NCI-H69 (cell line): ENCODE measurements at places on chromosomes 16 and 17.

DNA sequence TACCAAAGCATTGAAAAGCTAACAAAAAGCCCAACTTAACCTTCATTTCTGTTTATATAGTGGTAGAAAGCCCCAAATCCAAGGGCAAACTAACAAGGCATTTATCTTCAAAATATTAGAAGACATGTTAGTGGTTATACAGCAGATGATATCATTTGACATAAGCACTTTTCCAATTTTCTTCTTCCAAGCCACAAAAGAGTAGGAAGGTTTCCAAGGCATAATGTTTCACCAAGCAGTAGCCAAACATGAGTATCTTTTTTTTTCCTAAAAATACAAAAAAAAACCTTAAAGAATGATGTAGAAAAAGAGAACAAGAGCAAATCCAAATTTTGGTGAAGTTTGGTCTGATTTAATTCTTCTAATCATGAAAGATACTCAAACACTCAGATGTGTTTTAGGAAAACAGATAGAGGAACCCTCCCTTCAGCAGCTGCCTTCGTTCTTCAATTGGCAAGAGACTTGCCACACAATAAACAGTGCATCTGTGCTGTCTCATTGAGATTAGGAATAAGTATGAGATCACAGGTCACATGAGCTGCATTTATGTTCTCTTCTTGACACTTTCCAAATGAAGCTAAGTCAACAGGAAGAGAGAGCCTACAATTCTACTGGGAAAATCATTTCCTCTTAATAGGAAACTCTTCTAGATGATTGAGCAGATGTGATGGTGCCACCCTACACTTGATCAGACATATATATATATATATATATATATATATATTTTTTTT, 106.7 kb downstream of the TTC19 start:
- peak; percentile 35 for DNase-seq

DNA sequence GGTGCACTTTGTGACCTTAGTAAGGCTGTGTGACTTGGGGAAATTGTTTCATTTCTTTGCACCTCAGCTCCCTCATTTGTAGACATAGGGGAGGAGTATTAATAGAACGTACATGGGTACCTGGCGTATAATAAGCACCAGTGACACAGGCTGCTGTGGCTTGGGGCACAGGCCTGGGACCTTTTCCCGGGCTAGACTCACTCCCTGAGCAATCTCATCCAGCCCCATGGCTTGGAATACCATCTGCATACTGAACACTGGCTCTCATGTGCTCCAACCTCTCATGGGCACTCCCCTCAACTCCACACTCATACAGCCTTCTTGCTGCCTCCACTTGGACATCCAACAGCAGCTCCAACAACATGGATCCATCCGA, 41.0 kb upstream of the MRPS23 start:
- DNase-seq = no peak

DNA sequence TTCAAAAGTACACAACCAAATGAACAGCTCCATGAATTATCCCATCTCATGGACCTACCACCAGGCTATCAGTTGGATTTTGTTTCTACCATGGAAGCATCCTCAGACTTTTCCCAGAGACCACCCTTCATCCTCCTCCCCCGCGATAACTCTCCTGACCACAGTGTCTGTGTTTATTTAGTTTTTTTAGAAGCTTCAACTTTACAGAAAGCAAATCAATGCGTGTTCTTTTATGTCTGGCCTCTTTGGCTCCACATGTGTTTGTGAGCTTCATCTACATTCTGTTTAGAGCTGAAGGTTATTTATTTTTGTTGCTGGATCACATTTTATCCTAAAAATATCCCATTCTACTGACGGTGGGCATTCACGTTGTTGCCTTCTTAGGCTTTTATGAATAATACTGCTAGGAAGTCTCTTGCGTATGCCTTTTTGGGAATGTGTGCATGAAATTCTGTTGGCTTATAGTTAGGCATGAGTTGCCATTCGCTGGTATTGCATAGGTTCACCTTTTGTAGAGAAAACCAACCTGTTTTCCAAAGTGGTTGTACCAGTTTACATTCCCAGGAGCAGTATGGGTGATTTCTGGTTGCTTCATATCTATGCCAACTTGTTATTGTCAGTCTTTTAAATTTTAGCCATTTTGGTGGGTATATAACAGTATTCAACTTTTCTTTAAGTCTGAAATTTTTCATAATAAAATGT, 83.0 kb downstream of the CMIP start:
- DNase-seq = no peak

GRCh38 chr16:4580250-4580649, 24.1 kb downstream of the C16orf96 start:
- DNase-seq = no peak

- DNase-seq = no peak
Measured at GRCh38 chr16:84446596-84447392, 57.7 kb downstream of the MEAK7 start.

- DNase-seq = no peak
Measured at GRCh38 chr16:86215979-86216585, 294.2 kb upstream of the FOXF1 start.

- no peak for DNase-seq
Measured at GRCh38 chr16:82653550-82654511, 27.1 kb downstream of the CDH13 start.

DNA sequence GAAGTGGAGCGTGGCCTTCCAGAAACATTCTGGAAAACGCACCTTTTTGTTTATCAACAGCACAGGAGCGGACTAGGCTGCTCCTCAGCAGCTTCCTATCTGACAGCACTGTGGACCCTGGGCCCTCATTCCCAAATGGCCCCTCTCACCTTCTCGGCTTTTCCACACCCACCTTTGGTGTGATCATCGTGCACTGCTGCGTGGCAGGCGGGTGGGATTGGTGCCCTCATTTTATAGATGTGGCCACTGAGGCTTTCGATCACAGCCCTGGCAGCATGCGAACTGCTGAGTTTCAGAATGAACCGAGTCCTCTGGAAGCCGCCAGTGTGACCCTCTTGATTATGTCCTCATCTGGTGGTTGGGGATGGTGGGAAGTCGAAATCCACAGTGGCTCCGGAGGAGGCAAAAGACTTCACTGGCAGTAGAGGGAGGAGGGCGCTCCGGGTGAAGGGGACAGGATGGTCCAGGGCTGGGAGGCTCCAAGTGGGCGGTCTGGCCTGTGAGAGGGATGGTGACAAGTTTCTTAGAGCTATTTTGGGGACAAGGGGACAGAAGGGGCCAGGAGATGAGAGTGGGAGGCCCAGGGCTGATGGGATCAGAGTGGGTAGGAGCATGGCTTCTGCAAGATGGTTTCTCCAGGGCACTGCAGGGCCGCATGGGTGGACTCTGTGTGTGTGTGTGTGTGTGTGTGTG, 49.5 kb downstream of the NKD1 start:
- DNase-seq = no peak

DNA sequence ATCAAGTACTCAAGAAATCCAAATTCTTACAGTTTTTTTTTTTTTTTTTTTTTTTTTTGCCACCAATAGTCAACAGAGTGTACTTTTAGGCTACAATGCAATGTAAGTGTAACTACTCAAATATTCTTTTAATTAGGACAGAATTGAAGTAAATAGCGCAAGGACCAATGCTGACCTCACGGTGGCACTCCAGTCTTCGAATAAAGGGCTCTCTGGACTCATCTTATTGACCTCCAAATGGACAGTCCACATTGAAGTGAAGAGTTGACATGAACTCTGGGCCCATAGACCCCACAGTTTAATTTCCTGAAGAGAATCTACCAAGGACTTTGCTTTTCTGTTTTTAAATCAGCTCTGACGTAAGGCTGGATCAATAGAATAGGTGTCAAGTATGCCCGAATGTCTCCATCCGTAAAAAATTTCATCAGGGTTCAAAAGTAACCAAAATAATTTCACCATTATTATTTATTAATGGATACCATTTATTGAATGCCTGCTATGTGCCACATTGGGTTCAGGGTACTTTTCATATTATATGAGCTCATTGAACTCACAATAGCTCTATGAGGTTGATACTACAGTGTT, 7.3 kb upstream of the DDX52 start:
- DNase-seq = peak; percentile 53

- no peak for DNase-seq
Measured at GRCh38 chr17:47935961-47936360, 5.4 kb upstream of the PNPO start.

DNA sequence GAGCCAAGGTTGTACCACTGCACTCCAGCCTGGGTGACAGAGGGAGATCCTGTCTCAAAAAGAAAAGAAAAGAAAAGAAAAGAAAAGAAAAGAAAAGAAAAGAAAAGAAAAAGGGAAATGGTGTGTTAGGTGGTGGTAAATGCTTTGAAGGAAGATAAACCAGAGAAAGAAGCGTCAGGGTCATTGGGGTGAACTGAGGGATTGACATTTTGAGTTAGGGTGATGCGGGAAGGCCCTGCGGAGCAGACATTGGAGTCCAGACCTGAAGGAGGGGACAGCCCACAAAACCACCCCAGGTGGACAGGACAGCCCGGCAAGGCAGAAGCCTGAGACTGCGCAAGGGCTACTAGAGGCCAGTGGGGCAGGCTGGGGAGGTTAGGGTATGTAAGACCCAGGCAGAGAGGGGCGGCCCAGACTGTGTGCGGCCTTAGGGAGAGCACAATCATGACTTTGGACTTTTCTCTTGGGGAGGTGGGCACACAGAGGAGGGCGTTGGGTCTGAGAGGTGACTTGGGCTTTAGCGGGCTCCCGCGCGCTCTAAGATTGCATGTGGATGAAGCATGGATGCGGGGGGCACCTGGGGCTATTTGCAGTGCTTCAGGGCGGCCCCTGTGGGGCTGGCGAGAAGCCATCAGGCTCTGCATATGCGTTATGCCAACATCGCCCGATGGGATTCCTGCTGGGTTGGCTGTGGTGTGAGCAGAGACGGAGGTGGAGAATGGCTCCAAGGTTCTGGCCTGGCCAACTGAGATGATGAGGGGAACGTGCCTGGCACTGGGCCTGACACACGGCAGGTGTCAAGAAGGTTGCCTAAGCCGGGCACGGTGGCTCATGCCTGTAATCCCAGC, 3.3 kb upstream of the GAA start:
- no peak for DNase-seq

DNA sequence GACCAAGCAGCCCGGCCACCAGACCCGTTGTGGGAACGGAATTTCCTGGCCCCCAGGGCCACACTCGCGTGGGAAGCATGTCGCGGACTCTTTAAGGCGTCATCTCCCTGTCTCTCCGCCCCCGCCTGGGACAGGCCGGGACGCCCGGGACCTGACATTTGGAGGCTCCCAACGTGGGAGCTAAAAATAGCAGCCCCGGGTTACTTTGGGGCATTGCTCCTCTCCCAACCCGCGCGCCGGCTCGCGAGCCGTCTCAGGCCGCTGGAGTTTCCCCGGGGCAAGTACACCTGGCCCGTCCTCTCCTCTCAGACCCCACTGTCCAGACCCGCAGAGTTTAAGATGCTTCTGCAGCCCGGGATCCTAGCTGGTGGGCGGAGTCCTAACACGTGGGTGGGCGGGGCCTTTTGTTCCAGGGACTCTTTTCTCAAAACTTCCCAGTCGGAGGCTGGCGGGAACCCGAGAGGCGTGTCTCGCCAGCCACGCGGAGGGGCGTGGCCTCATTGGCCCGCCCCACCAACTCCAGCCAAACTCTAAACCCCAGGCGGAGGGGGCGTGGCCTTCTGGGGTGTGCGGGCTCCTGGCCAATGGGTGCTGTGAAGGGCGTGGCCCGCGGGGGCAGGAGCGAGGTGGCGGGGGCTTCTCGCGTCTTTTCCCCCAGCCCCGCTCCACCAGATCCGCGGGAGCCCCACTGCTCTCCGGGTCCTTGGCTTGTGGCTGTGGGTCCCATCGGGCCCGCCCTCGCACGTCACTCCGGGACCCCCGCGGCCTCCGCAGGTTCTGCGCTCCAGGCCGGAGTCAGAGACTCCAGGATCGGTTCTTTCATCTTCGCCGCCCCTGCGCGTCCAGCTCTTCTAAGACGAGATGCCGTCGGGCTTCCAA, at the start of gene SLC2A4:
SLC2A4 (plus strand) TSS at position 645 of the 879 bp plus-strand sequence; CDS start at position 862, 217 bp downstream.
- DNase-seq = peak; percentile 92

DNA sequence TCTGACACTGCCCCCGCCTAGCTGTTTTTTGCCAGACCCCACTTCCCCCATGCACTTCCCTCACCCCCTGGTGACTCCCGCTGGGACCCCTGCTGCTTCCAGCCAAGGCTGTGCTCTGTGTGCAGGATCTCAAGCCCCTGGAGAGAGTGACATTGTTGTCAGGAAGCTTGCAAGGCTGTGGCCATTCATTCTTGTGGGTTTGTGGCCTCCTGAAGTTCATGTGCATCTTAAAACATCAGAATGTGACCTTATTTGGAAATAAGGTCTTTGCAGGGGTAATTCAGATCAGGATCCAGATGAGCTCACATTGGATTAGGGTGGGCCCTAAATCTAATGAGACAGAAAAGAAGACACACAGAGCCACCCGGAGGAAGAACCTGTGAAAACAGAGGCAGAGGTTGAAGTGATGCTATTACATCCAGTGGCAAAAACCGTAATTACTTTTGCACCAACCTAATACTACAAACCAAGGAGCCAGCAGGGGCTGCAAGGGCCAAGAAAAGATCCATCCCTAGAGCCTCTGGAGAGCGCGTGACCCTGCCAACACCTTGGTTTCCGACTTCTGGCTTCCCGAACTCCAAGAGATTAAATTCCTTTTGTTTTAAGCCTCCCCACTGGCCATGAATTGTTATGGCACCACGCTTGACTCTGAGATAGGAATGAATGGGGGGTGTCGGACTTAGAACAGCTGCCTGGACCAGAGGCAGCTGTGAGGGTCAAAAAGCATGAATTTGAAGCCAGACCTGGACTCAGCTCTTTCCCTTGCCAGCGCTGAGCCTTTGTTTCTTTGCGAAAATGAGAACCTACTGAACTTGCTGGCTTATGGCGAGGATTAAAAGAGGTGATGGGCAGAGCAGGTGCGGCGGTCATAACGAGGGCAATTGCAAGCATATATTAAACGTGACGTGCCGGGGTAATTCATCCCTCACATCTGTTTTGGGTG, 75.5 kb downstream of the BMERB1 start:
- DNase-seq = no peak

- peak; percentile 4 for DNase-seq
Measured at GRCh38 chr17:12665263-12666210, at the start of gene MYOCD. MYOCD (plus strand) TSS chr17:12665890; CDS start chr17:12666189, 299 bp downstream.

- DNase-seq = no peak
Measured at GRCh38 chr17:11109106-11109505, 131.9 kb upstream of the SHISA6 start.

DNA sequence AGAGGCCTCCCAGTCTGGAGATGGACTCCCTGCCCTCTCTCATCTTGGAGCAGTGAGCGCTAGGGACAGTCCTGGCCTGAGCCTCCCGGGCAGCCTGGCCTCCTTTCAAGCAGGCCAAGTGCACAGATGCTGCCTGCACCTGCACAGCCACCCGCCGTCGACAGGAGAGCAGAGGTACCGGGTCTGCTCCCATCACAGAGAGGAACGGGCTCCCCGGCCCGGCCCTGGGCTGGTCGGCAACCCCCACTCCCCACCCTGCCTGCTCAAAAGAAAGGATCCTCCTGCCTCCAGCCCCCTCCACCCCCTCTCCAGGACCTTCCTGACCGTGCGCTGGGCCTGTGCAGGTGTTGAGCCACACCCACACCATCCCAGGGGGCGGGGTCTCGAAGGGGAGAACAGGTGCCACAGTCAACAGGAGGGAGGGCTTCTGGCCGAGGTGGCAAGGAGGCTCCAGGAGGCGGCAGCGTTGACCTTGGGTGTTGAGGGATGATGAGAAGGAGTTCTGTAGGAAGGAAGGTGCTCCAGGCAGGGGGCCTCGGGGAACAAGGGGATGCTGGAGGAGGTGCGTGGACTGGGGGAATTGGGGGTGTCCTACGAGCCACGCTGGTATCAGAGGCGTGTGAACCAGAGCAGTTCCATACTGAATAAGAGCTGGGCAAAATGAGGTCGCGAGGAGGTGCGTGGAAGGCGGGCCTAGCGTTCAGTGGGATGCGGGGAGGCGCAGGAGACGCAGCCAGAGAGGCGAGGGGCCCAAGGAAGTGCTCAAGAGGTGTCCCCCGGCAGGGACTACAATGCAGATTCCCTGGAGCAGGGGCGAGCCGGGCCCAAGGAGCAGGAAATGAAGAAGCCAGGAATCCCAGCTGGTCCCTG, 967 bp upstream of the CDH15 start:
- DNase-seq = peak; percentile 78
